ENCODE measurements at places on chromosomes 5 and 9. TPM values are rescaled to one million over a fixed set of nuclear protein-coding genes. Genes with fewer than 3 reads are reported as not detected.

The IGIP gene
- 5.9 TPM for total RNA-seq

The IL11RA gene
- total RNA-seq: 6.8 TPM

- DNase-seq: peak; percentile 67
These were observed 1.3 kb downstream of the MAN2A1 start for GRCh38 chr5:109690975-109691574.

GRCh38 chr5:41735213-41735612 lies 135.0 kb downstream of the OXCT1 start:
- DNase-seq: no peak

The C6 gene
- not detected for total RNA-seq

The CBY3 gene
- total RNA-seq: not detected

DNA sequence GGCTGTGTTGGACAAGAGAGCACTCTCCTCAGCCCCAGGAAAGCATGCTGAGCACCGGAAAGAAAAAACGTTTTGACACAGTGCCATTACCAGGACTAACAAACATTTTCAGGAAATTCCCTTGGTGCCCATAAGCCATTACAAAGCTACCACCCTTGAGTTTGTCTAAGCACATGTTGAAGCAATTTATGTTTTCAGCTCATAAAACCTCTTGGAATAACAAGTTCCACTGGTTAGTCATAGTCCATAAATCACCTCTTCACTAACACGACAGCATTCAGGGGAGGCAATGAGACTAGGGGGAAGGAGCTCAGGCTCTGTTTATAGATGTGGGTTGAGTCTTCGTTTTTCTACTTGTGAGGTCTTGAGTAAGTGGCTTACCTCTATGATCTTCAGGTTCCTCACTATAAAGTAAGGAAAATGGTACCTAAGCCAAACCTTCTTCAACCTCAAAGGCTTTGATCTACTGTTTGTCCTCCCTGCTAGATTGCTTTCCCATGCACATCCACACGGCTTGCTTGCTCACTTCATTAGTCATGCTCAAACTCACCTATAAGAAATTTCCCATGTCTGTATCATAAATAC lies 65.4 kb downstream of the DRD1 start:
- DNase-seq: no peak

- no peak for DNase-seq
These were observed 348.3 kb downstream of the NDUFS4 start for GRCh38 chr5:53908757-53909156.

DNA sequence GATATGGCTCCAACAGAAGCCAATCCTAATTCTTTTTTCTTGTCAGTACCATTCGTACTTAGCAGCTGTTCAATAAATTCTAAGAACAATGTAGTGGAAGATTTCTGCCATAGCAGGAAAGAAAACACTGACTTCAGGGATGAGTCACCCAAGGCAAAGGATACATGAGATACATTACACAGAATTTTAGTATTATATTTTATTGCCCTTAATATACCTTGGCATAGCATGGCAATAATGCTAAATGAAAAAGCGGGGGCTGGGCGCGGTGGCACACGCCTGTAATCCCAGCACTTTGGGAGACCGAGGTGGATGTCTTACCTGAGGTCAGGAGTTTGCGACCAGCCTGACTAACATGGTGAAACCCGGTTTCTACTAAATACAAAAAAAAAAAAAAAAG lies 619.1 kb upstream of the DAB2 start:
- DNase-seq: no peak

The CCL27 gene
- not detected for total RNA-seq

- peak; percentile 59 for DNase-seq
These were observed 308.5 kb downstream of the RAB3C start for GRCh38 chr5:58891086-58891970.

GRCh38 chr5:60161340-60161934 lies 267.9 kb upstream of the PDE4D start:
- DNase-seq: peak; percentile 25

DNA sequence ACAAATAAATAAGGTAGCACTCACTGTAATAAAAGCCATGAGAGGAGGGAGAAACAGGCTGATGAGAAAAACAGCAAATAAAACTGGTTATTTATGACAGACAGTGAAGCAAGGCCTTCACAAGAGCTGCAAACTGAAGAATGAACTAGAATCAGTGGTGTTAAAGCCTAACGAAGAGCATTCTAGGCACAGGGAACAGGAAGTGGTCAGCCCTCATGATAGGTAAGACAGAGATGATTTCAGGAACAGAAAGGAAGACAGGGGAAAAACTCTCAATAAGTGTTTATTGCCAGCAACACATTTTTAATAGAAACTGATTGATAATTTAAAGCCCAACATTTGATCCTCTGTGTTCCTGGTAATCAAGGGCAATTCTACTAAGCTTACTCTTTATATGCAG lies 124.5 kb downstream of the EDIL3 start:
- DNase-seq: no peak

- DNase-seq: no peak
These were observed 294.6 kb downstream of the GAS1 start for GRCh38 chr9:86652736-86653135.

- no peak for DNase-seq
These were observed 32.4 kb downstream of the NNT start for GRCh38 chr5:43635374-43635773.

DNA sequence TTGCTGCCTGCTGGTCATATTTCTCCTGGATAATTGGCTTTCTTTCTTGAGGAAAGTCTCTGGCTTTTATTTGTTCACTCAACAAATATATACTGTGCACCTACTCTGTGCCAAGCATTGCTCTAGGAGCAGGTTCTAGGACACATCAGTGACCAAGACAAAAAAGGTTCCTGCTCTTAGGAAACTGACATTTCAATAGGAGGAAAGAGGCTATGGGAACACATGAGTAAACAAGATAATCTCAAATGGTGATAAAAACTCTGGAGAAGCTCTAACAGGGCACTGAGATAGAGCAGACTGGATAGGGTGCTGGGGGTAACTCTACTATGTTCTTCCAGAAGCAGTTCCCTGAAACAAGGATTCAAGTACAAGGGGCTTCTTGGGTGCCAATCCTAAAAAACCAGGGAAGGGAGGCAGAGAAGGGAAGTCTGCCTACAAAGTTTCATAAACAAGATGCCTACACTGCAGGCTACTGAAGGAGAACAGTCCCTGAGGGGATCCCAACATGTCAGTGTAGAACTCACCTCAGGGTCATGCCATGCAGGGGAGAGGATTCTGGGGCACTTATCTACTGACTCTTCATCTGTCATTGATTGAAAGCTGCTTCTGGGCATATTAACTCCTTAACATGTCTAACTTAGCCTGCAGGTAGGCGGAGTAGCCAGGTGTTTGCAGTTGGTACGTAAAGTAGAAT lies 181.3 kb downstream of the GRIA1 start:
- DNase-seq: no peak

The FPGS gene
- total RNA-seq: 75.2 TPM

The RNF183 gene
- 1.5 TPM for total RNA-seq

DNA sequence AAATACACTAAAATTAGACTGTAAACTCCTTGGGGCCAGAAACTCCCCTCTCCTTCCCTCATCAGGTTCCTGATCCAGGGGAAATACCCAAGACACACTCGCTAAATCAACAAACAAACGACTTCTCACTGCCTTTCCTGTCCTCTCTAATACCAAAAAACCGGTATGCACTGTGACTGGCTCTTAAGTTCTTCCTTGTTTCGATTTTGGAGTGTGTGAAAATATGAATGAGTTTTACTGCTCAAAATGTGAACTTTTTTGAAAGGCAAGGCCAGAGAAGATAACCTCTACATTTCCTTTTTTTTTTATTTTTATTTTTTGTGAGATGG lies 81.1 kb upstream of the EPB41L4B start:
- no peak for DNase-seq

The ADGRV1 gene
- total RNA-seq: 3.5 TPM

DNA sequence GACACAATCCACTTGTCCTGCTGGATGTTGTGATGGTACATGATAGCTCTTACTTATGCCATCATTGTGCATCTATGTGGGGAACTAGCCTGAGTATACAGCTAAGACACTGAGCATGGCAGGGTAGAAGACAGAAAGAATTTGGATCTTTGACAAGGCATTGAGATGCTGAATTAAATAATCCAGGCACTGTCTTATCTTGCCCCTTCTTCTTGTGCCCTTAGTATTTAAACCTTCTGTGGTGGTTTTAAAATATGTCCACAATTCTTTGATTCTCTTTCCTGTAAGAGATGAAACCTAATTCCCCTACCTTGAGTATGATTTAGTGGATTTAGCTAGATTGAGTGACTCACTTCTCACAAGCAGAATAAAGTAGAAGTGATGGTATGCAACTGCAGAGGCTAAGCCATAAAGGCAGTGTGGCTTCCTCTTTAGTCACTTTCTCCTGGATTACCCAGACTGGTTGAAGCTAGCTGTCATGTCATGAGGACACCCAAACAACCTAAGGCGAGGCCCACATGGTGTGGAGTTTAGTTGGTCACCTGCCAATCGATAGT lies 174.0 kb upstream of the NREP start:
- no peak for DNase-seq

The LOX gene
- 8.7 TPM for total RNA-seq

DNA sequence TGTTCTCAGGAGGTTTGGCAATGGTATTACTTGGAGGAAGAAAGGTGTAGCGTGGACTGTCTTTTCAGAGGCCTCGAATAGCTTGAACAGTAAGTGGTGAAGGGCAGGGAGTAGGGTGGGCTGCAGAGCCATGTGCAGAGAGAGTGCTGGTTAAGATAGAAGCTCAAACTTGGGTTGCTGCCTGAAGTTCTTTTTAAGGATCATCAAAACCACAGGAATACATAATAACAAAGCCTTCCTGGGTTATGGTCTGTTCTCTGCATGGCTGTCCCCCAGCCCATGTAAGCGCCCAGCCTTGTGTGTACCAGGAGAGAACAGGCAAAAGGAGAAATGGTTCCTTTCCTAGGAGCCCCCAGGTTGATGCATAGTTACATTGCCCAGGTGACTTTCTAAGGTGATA lies 43.9 kb downstream of the RCL1 start:
- no peak for DNase-seq

The SET gene
- total RNA-seq: 321 TPM

DNA sequence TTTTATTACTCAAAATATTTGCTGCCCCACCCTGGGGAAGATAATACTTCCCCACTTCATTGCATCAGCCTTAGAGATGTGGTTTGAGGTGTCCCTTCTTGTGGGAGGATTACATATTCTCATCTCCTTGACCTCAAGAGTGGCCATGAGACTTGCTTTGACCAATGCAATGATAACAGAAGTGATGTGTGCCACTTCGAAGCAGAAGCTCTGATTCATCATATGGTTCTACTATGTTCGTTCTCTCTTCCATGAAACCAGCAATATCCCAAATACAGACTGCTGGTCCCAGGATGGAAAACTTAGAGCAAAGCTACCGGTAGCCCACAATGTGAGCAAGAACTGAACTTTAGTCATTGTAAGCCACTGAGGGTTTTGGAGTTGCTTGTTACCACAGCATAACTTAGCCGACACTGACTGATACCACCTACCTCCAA lies 92.0 kb downstream of the THBS4 start:
- DNase-seq: no peak

- no peak for DNase-seq
These were observed 15.0 kb upstream of the RPS14 start for GRCh38 chr5:150464554-150465012.

DNA sequence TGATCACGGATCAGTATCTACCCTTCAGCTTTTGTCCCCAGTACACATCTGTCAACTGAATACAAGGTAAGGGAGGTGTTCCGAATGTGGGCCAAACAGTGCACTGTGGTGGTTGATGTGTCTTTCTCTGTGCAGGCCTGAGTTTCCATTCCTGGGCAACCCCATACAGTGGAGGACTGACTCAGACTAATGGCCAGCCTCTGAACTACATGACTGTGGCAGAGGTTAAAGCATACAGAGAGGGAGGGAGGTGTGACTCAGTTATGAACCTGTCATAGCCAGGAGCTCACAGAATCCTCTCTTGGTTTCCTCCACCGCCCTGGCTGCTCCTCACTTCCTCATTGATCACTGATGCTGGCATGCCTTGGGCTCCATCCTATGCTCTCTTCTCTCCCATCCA lies 136.4 kb upstream of the TAS2R1 start:
- no peak for DNase-seq

- peak; percentile 38 for DNase-seq
These were observed at the start of gene ADAMTS19 for GRCh38 chr5:129459777-129460671. ADAMTS19 (plus strand) TSS chr5:129460298; CDS start chr5:129460392, 94 bp downstream.

The STKLD1 gene
- 0.94 TPM for total RNA-seq
